ENCODE measurements at places on chromosomes 11 and 22.
A peak's percentile ranks its signal among the peaks of the same experiment; 100 is the strongest.

DNA sequence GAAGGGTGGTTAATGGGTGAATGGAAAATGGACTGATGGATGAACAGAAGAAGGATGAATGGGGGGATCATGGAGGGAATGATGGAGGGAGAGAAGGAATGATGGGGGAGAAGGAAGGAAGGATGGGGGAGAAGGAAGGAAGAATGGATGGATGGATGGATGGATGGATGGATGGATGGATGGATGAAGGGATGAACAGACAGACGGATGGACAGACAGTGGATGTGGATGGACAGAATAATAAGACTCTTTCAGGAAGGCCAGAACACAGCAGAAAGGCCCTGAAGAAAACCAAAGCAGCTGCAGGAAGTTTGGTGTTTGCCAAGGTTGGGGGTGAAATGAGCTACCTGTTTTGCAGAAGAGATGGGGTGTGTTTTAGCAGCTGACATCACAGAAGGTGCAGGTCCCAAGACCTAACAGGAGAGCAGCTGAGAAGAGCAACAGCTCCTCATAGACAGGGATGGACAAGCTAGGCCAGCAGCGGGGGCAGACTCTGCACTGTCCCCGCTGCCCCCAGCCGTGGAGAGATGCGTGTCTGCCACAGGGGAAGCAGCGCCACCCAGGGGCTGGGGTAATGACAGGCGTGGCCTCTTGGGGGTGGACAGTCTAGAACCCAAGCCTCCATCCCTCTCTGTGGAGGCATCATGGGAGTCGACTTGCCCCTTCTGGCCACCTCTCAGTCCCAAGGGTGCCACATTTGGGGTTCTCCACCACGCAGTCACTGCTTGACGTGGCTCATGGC, 17.9 kb downstream of the C1QTNF6 start:
- DNase-seq: peak; percentile 19

DNA sequence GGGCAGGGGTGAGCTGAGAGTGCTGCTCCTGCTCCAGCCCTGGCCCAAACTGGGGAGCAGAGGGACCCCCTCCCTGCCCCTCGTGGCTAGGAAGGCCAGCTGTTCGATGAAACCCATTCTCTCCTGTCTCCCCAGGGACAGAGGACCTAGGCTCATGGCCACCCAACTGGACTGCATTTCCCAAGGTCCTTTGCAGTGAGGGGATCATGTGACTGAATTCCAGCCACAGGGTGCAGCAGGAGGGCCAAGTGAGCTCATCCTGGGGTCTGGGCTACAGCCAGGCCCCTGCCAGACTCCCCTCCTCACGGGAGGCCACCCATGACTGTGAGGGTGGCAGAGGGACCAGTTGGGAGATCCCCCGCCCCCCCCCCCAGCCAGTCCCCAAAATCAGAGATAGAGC, 777.6 kb downstream of the TBC1D22A start:
- no peak for DNase-seq

- no peak for DNase-seq
These were observed 179.0 kb upstream of the NECTIN1 start for GRCh38 chr11:119907878-119908572.

DNA sequence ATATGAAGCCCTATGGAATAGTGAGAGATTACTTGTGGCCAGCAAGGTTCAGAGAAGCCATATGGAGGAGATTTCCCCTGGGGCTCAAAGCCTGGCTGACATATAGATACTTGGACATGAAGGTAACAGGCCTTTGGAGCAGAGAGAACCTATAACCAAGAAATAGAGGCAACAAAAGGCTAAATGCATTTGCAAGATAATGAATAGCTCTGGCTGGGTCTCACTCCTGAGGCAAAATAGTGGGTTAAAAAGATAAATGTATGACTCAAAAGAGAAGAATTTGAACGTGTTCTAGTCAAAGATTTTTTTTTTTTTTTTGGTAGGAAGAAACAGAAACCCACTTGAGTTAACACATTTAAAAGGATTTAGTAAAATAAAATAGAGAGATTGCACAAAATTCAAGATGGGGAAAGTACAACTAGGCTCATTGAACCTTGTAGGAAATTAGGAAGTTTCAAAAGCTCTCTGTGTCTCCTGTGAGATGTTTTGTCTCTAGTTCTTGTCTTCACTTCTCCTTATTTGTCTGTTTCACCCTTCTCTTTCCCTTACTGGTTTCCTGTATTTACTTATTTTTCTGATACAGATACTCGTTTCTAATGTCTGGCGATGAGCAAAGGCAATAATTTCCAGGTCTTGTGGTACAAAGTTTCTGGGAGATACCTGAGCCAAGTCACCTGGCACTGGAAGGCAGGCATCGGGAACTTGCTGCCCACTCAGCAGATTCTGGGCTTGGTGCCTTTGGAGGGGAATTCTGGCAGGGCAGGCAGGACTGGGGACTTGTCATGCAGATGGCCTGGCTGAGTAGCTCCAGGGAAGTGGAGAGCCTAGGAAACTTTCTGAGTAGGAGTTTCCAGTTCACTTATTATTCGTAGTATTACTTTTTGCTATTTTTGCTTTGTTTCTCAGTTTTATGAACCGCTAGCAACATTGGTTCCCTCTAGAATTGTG, 49.2 kb upstream of the SESN3 start:
- DNase-seq: peak; percentile 73

DNA sequence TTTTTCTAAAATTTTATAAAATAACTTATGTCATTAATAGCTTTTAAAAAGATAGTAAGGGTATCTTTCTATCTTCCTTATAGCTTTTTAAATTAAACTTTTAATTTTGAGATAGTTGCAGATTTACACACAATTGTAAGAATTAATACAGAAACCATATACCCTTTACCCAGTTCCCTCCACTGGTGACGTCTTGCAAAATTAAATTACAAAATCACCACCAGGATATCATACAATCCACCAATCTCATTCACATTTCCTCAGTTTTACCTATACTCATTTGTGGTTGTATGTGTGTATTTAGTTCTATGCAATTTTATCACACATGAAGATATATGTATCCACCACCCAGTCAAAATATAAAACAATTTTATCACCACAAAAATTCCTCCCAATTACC, 10.0 kb downstream of the SBF2 start:
- no peak for DNase-seq

DNA sequence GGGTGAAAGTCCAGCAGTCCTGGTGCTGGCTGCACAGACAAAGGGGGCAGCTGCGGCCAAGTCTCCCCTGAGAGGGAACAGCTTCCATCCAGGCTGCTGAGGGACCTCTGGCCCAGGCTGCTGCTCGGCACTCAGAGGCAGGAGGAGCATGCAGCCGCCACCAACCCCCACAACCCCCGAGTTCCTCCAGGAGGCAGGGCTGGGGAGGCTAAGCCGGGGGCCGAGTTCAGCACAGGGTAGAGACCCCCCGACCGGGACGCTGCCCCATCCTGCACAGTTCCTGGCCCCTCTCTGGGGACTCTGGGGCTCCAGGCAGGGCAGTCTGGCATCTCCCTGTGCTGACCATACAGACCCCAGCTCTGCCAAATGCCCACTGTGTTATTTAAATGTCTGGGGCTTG, 20.2 kb downstream of the IGSF9B start:
- DNase-seq: no peak

DNA sequence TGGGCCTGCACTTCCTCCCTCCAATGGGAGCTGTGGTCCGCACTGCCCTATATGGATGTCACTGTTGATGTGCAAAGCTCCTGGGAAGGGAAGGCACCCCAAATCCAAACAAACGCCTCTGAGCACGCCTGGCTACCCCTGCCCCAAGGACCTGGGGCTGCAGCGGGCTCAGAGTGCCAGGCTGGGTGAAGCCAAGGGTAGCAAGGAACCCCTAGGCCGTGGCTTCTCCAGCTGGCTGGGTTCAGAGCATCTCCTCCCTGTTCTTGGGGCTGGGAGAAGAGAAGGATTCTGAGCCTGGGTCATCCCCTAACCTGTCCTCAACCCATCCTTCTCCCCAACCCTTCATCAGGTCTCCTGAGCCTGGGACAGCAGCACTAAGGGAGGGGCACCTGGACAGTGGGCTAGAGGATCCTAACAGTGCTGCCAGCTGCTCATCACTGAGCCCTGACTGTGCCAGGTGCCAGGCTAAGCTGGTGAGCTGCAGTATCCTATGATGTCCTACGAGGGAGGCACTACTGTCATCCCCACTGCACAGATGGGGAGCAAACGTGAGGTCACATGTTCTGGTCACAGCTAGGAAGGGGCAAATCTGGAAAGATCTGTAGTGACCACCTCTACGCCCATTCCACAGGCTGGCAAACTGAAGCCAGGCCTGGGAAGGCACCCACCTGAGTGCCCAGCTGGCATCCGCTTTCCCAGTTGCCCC, 3.0 kb downstream of the SSTR3 start:
- DNase-seq: no peak

GRCh38 chr11:134364261-134364660, 32.5 kb downstream of the GLB1L2 start:
- DNase-seq: peak; percentile 51

GRCh38 chr22:27510024-27510423, 291.5 kb downstream of the MN1 start:
- no peak for DNase-seq

GRCh38 chr11:126945319-126945718, 55.3 kb downstream of the KIRREL3 start:
- no peak for DNase-seq

GRCh38 chr22:19941365-19942082, at the start of the genes COMT and TXNRD2:
COMT (plus strand) TSS chr22:19941772; CDS start chr22:19962527, 20,755 bp downstream.
TXNRD2 (minus strand) TSS chr22:19941818; CDS start chr22:19941803, 15 bp downstream.
- peak; percentile 86 for DNase-seq

GRCh38 chr11:13115380-13115675, 106.2 kb downstream of the RASSF10 start:
- DNase-seq: no peak

DNA sequence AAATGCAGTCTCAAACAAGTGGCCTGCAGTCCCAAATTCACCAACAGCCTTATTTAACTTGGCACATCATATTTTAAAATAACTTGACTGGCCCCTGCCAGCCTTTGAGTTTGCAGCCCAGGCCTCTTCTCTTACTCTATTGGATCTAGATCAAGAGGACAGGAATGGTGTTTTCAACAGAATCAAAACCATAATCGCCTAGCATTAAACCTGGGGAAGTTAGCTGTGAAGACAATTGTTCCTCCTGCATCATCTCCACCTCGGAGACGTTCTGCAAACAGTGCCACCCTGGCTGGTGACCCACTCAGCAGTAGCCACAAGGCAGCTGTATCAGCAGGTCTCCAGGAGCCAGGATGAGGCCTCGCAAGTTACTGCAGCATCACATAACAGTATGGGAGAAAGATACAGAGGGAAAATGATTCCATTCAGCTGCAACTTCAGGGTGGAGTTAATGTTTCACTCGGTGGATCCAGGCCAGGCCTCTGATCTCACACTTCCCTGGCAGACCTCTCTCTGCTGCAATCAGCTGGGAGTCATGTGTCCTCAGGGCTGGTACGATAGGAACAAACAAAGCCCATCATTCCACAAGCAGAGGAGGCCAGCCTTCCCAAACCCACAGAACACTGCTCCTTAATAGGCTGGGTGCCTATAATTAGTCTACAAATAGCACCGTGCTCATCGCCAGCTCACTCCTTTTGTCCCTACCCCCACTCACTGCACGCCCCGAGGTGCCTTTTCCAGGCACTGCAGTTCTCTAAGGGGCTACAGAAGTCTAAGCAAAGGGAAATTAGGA, 18.6 kb upstream of the SCN2B start:
- DNase-seq: peak; percentile 77

- DNase-seq: peak; percentile 93
These were observed 2.7 kb upstream of the CDC42BPG start for GRCh38 chr11:64846998-64847666.

DNA sequence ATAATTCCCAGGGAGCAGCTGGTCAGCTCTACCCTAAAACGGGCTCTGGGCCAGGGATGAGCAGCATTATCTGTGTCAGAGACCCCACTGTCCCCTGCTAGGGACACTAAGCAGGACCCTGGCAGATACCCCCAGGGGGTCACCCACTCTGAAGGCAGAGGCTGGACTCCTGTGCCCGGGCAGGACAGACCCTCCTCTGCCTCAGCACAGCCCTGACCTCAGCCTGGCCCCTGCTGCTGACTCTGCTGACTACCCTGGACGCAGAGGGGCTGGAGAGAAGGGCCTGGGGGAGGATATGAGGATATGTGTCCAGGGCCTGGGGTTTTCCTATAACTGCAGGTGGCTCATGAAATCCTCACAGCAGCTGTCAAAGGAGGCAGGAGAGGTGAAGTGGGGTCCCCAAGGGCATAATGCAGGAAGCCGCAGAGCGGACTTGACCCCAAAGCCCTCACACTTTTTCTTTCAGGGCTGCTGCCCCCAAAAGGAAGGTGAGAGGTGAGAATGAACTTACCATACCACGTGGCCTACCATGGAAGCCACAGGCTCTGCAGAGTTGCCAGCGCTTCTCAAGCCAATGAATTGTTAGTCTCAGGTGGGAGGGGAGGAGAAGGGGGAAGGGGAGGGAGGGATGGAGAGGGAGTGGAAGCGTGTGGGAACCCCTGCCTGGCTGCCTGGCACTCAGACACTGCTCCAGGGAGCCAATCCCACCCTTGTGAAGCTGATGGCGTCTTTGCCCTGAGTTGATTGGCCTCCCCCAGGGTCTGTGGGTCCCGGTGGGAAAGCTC, 76.7 kb upstream of the WNT11 start:
- no peak for DNase-seq

- no peak for DNase-seq
These were observed 41.0 kb upstream of the TH start for GRCh38 chr11:2212411-2213251.

DNA sequence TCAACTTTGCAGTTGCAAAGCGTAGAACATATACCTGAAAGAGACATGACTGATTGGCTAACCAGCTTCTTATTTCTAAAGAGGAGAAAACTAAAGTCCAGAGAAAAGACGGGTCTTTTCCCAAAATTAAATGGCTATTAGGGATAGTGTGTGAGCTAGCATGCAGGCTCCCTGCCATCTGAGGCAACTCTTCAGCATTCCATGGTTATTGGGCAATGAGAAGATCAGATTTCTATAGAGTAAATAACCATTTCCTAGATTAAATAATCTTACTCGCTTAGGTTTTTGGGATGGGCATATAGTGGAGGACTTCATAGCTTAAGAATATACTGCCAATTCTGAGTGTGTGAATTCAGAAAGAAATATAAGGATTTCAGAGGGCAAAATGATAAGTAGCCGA, 95.0 kb downstream of the PDHX start:
- no peak for DNase-seq

- peak; percentile 47 for DNase-seq
These were observed 324.4 kb upstream of the B3GAT1 start for GRCh38 chr11:134736251-134736947.

DNA sequence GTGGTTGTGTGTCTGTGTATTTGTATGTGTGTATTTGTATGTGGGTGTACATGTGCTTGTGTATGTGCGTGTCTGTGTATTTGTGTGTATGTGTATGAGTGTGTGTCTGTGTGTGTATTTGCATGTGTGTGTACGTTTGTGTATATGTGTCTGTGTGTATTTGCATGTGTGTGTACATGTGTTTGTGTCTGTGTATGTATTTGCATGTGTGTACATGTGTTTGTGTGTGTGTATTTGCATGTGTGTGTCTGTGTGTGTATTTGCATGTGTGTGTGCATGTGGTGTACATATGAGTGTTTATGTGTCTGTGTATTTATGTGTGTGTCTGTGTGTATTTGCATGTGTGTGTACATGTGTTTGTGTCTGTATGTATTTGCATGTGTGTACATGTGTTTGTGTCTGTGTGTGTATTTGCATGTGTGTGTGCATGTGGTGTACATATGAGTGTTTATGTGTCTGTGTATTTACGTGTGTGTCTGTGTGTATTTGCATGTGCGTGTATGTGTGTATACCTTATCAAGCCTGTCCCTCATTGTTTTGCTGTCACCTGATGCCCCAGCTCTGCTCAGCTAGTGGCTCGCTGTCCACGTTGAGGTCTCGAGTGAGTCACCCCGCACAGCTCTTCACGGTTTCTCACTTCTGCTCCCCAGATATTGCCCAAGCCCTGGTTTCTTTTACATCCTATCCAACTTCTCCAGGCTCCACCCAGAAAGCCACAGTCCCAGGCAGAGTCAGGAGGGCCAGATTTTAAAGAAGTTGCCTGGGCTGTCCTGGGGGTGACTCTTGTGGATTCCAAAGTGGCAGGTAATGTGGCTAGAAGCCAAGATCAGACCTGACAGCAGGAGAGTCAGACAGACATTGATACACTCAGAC, 15.2 kb downstream of the MB start:
- DNase-seq: no peak
